Hepatocyte (in vitro differentiated cells): ENCODE measurements at places on chromosomes 7 and 10.
A peak's percentile ranks its signal among the peaks of the same experiment; 100 is the strongest.

DNA sequence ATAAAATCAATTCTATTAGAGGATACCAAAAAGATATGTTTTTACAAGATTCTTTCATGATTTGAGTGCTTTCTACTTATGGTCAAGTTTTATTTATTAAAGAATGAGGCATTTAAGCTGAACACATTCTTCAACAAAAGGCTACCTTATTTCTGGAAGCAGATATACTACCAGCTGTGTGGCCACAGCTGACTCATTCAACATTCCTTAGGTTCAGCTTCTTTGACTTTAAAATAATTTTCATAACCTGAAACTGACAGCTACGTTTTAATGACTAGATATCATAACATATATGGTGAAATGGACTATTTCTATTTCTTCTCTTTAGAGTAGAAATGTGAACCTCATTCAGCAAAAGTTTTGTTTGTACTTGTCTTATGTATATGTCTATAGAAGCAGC, 414.2 kb upstream of the SEMA3C start:
- DNase-seq, result no peak

GRCh38 chr10:105844241-105844640, 1203.2 kb downstream of the SORCS3 start:
- no peak for DNase-seq

GRCh38 chr10:91980319-91980718, 56.7 kb downstream of the BTAF1 start:
- peak; percentile 5 for DNase-seq

DNA sequence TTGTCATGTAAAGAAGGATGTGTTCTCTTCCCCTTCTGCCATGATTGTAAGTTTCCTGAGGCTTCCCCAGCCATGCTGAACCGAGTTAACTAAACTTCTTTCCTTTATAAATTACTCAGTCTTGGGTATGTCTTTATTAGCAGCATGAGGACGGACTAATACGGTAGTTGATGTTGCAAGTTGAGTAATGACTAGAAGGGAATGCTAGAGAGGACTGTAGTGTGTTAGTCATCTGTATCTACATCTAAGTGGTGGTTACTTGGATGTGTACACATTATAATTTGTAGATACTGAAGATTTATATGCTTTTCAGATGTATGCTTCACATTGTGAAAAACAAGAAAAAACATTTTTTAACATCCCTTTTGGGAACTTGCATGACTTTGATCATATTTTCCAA, 244.6 kb downstream of the POLR1F start:
- DNase-seq, result no peak

DNA sequence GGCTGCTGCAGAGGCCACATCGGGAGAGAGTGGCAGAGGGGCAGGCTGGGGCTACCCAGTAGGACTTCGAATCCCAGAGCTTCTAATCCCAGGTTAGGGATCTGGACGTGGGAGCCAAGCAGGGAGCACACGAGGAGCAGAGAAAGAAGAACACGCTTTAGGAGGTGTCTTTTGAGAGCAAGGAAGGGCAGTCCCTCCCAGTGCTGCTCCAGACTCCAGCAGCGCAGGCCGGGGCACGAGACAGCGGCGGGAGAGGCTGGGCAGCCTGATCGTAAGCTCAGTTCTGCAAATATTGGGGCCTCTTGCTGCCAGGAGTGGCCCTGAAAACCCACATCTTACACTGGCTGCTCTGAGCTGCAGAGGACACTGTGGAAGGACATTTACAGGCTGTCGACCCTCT, 75.9 kb downstream of the HIPK2 start:
- DNase-seq, result no peak

DNA sequence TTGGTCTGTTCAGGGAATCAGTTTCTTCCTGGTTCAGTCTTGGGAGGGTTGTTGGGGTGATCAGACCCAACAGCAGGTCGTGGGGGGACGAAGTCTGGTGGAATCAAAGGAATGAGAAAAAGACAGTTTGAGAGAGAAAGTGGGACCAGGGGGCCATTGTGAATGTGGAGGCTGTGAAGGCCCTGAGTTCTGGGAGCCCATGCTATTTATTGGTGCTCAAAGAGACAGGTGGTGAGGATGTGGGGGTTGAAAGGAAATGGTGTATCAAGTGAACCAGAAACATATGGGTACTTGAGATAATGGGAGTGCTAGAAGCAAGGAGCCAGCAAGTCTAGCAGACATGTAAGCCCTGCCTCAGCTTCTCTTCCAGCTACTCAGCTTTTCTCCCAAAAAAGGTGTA, 84.1 kb downstream of the CCSER2 start:
- DNase-seq, result no peak

- DNase-seq, result no peak
These were observed 426.4 kb upstream of the MTPN start for GRCh38 chr7:136403591-136403990.

DNA sequence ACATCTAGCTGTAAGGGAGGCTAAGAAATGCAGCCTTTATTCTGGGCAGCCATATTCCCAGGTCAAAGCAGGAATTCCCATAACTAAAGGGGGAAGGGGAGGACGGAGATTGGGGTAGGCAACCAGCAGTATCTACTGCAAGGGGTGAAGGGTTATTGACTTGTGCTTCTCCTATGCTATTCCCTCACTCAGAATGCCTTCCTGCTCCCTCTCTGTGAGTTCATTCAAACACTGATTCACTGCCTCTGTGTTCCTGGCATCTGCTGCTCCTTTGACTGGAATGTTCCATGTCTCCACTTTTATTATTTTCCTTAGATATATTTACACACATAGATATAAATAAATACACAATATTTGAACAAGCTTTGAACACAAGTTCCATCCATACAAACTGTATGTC, 11.1 kb downstream of the HTR7 start:
- DNase-seq, result no peak

- DNase-seq, result peak; percentile 20
These were observed 15.8 kb downstream of the MET start for GRCh38 chr7:116687801-116688201.

DNA sequence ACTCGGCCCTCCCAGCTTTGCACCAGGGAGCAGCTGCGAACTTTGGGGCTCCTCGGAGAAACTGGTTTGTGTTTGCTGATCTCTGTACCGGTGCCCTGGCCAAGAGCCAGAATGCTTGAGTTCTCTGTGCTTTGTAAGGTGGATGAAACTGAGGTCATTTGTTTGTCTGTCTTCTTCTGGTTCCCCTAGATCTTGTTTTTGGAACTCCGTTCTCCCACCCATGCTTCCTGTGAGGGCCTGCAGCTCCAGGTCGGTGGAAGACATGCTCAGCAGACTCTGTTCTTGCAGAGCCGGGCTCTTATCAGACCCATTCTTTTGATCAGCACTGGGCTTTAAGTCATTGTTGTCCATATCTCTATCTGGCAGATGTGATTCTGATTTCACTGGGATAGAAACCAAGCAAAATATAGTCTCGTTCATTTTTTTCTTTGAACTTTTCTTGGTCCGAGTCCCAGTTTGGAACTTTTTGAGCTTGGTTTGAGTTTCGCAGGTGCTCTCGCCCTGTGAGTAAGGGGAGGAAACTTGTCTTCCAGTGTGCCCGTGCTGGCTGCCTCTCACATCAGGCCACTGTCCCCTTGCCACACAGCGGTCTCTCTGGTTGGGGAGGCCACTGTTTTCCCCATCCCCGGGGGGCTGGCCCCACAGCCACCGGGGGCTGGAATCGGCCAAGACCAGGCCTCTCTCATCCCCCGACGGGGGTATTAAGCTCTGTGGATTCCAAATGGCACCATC, 31.2 kb downstream of the JCAD start:
- peak; percentile 27 for DNase-seq

DNA sequence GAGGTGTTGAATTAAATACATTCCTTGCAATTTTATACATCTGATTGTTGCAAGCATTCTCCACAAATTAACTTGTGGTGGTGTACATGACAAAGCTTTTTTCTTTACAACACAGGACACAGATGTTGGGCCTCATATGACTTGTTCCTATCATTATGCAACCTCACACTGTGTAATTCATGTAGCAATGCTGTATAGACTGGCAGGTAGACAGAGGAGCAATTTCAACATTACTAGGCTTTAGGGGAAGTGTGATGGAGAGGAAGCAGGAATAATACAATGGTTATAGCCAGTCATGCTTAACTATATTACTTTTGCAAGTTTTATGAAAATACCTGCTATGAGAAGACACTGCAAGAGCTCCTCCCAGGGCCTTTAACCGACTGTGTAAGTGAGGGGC, 832.1 kb downstream of the CNTNAP2 start:
- no peak for DNase-seq

- peak; percentile 32 for DNase-seq
These were observed 44.4 kb downstream of the EXOC6 start for GRCh38 chr10:92892691-92893054.

- no peak for DNase-seq
These were observed 164.4 kb downstream of the ARL4A start for GRCh38 chr7:12851841-12852240.

DNA sequence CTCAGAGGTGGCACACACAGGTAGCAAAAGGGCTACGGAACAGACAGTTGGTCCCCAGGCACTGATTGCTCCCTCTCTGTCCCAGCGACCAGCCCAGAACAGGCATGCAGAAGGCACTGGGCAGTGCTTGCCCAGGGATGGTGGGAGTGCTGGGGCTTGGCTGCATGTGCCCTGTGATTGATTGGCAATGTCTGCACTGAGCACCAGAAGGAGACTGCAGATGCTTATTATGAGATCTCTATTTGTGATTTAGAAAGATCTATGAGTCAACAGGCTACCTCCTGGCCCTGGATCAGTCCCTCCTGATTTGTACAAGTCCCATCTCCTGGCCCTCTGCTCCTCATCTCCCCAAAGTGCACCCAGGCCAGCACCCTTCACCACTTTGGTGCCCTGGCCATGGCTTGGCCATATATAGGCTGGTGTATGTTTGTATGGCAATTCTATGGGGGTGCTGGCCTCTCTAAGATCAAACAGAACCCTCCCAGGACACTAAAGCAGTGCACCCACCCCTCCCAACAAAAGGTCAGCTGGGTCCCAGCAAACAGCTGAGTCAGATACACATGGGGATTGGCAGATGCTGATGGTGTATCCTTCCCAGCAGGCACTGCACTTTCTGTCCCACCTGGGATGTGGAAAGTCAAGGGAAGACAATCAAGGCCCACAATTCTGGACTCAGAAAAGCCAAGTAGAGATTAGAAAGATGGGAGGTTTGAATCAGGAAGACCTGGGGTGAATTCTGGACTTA, 30.9 kb downstream of the CAMK2B start:
- DNase-seq, result no peak

GRCh38 chr10:61284222-61284890, 168.8 kb downstream of the TMEM26 start:
- peak; percentile 80 for DNase-seq

GRCh38 chr7:94874036-94874785, 33.2 kb upstream of the PPP1R9A start:
- no peak for DNase-seq

DNA sequence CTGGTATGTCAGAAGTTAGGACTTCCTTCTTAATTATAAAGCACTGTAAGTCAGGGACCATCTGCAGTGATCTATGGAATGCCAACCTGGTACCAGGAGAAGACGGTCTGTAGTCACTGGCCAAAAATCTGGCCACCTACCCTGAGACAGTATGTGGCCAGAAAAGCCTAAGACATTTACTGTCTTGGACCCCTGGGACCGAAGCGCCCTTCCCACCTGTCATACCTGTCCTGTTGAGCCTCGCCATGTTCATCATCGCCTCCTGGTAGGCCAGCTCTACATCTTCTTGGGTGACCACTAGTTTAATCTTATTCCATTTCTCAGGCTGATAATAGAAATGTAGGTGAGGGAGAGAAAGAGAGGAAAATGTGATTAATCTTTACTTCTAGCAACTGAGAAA, 20.0 kb downstream of the SEPHS1 start:
- no peak for DNase-seq

DNA sequence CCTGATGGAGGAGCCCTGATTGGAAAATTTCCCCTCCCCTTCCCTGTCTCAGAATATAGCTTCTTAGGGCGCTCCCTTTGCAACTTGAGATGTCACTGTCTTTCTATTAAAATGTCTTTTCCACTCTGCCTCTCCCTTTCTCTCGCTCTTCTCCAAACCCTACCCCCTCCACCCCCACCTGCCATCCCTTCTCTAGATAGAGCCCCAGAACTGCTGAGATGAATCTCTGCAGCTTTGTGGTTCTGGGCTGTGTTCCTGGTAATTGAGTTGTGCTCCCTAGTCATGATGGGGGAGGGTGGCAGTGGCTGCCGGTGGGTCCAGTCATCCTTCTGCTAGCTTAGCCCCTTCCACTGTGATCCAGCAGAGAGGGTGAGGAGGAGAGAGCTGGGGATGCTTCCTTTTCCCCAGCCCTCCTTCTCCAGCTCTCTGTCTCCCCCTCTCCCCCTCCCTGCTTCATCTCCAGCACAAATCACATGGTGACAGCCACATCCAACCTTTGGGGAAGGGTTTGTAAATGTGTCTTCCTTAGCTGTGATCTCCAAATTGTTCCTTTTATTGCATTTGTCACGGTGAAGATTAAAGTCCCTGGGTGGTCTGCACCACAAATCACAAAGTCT, 50.8 kb upstream of the BTRC start:
- no peak for DNase-seq

DNA sequence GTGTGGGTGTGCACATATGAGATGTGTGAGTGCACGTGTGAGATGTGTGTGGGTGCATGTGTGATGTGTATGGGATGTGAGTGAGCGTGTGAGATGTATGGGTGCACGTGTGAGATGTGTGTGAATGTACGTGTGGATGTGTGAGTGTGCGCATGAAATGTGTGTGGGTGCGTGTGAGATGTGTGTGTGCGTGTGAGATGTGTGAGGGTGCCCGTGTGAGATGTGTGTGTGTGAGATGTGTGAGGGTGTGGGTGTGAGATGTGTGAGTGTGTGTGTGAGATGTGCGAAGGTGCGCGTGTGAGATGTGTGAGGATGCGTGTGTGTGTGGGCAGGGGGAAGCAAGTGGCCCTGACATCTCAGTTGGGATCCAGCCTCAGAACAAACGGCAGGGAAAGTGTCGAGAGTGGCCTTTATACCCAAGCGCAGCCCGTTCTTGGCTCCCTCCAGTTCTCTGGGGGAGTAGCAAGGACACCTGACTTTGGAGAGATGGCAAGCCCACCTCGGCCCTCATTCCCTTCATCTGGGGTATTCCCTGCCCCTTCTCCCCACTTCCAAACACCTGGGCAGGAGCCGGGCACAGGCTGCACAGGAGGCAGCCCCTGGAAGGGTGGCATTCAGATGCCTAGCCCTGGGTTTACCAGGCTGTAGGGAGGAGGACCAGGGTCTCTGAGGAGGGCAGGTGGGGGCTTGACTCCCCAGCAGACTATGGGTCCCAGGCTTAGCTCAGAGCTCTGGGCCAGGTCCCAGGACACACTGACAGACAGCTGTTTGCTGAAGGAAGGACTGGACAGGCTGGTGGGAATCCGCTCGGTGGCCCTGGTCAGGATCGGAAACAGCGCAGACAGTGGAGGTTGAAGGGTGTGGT, 31.6 kb downstream of the PPIF start:
- DNase-seq, result no peak

- peak; percentile 62 for DNase-seq
These were observed at the start of gene ADAMTS14 for GRCh38 chr10:70672165-70673042. TSS of gene ADAMTS14 (plus strand) at chr10:70672506. CDS start at chr10:70672803, 297 bp downstream.
